Activated T-helper 1 cell treated with anti-CD3 and anti-CD28 coated beads, Interleukin-12 subunit alpha, Interleukin-12 subunit beta, Interleukin-2, Interleukin-4 antibody, amounts not matched to agents 30 ng/mL and 10 ng/mL and 1 ng/mL, durations not matched to agents 14 hours and 24 hours and 36 hours (primary cell): ENCODE measurements at places on chromosomes 5 and 9.

GRCh38 chr9:89632192-89632733 lies 27.5 kb downstream of the GADD45G start:
- no peak for DNase-seq

DNA sequence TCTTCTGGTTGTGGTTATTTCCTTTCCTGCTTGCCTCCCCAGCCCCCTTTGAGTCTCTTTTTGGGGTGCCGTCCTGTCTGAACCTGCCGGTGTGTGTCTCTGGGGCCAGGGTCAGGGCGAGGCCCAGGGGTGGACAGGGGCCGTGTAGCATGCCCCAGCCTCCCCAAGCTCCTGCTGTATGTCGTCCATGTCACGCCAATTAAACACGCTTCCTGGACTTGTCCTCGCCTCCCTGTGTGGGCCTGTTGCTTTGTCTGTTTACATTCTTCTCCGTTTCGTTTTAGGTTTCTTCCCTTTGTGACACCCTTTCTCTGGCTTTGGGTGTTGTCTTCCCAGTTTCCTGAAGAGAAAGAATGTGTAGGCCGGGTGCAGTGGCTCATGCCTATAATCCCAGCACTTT lies 28.5 kb upstream of the HMCN2 start:
- no peak for DNase-seq

- no peak for DNase-seq
Measured at GRCh38 chr9:132585954-132586829, 3.8 kb downstream of the BARHL1 start.

DNA sequence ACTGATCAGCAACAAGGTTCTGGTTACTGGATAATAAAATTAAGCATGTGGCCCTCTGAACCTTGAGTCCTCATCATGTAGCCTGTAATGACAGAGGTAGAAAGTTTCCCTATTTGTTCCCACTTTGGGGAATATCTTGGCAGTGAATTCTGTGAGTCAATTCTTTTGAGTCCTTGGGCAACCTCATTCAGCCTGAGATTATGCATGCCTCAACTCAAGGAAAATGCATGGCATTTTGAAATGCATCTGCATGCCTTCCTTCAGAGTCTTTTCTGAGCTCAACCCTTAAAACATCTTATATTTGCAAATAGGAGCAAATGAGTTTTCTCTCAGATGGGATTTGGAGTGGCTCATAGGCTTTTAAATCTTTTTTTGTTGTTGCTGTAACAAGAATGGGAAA lies 218.1 kb upstream of the CD180 start:
- no peak for DNase-seq

GRCh38 chr5:57259704-57260103 lies 85.8 kb downstream of the GPBP1 start:
- DNase-seq: no peak

DNA sequence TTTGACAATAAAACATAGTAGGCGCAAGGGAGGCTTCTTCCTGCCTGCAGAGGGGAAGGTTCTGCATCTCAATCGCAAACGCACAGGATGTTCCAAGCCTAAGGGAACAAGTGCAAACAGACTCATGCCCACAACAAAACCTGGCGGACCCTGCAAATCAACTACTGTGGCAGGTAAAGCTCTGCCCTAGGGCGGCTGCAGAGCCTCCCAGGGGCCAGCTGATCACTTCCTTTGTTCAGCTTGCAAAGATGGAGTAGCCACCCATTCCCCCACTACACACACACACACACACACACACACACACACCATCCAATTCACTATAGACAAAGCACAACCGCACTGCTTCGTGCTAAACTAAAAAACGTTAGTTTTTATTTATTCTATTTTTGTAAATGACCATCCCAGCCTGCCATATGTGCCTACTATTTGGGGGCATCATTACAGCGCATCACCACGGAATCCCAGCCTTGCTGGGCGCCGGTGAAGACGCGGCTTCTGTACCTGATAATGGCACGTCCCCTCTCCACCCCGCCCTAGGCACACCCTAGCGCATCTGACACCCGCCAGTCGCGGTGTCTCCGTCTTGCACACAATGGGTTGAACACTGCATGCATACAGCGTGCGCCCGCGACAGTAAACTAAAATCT lies 57.6 kb downstream of the DPYSL3 start:
- no peak for DNase-seq

GRCh38 chr5:73825199-73825598 lies 199.2 kb downstream of the ARHGEF28 start:
- no peak for DNase-seq

DNA sequence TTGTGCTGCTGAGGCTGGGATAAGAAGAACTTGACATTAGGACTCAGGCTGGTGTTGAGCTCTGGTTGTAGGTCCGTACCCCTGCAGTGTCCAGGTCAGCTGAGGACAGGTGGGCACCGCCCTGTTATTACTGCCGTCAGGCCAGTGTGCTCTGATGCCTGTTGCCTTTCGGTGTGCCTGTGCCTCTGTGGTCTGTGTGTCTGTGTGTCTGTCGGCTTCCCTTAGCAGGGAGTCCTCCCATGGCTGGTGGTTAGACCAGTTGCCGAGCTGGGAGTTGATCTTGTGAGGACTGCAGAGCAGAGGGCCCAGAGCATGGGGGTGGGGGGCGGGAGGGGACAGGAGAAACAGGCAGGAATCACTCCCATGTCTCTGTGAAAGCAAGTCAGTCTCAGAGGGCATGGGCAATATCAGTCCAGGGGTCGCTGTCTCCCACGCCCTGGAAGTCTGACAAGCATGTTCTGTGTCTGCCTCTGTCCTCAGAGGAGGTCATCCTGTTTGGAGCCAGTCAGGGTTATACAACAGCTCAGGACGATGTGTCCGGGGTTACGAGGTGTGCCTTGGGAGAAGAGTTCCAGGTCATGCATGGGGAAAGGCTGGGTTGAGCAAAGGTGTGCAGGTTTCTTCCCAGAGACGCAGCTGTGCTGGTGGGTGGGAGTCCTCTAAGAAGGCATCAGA lies 67.3 kb upstream of the GARNL3 start:
- no peak for DNase-seq

DNA sequence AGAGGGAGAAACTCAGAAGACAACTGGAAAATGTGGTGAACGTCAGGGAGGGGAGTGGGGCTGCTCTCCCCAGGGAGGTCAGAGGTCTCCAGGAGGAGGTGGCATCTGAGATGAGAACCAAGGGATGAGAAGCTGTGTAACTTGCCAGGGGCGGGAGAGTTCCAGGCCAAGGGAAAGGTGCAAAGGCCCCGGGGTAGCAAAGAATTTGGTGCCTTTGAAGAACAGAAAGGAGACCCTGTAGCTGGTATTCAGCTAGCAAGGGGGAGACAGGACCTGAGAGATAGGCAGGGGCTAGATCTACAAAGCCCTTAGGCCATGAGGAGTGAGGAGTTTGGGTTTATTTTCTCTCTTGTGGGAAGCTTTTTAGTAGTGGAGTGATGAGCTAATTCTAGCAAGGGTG lies 3.3 kb downstream of the DNM1 start:
- no peak for DNase-seq

GRCh38 chr5:73066466-73066865 lies 53.9 kb upstream of the TMEM171 start:
- DNase-seq: no peak
